ENCODE measurements at places on chromosomes 11 and 22.

DNA sequence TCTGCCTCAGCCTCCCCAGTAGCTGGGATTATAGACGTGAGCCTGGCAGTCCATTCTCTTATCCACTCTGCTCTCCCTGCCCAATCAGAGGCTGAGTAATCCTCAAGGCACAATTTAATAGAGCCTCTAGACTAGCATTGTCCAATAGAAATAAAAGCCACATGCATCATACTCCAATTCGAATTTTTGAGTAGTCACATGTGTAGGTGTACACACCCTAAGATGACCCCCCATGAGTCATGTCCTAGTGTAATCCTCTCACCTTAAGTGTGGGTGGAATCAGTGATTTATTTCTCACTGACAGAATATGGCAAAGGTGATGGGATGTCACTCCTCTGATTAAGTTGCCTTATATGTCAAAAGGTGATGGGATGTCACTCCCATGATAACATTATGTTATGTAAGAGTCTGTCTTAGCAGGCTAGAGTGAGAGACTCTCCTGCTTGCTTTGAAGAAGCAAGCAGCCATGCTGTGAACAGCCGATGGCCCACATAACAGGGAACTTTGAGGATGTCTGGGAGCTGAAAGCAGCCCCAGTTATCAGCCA lies 61.3 kb downstream of the MN1 start:
- DNase-seq: no peak

GRCh38 chr11:75503531-75504099 lies 22.1 kb downstream of the GDPD5 start:
- DNase-seq: peak; percentile 97

GRCh38 chr11:107180236-107180635 lies 162.0 kb upstream of the GUCY1A2 start:
- DNase-seq: no peak

GRCh38 chr11:118046051-118046963 lies 30.6 kb upstream of the TMPRSS4 start:
- DNase-seq: no peak

DNA sequence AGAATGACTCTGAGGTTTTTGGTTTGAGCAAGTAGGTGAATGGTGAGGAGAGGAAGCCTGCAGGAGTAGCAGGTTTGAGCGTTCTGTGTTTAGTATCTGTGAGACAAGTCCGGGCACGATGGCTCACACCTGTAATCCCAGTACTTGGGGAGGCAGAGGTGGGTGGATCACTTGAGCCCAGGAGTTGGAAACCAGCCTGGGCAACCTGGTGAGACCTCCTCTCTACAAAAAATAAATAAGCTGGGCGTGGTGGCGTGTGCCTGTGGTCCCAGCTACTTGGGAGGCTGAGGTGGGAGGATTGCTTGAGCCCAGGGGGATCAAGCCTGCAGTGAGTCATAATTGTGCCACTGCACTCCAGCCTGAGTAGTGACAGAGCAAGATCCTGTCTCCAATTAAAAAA lies 9.7 kb upstream of the CENATAC start:
- peak; percentile 22 for DNase-seq

GRCh38 chr11:104169091-104169490 lies 5.1 kb upstream of the PDGFD start:
- DNase-seq: no peak

DNA sequence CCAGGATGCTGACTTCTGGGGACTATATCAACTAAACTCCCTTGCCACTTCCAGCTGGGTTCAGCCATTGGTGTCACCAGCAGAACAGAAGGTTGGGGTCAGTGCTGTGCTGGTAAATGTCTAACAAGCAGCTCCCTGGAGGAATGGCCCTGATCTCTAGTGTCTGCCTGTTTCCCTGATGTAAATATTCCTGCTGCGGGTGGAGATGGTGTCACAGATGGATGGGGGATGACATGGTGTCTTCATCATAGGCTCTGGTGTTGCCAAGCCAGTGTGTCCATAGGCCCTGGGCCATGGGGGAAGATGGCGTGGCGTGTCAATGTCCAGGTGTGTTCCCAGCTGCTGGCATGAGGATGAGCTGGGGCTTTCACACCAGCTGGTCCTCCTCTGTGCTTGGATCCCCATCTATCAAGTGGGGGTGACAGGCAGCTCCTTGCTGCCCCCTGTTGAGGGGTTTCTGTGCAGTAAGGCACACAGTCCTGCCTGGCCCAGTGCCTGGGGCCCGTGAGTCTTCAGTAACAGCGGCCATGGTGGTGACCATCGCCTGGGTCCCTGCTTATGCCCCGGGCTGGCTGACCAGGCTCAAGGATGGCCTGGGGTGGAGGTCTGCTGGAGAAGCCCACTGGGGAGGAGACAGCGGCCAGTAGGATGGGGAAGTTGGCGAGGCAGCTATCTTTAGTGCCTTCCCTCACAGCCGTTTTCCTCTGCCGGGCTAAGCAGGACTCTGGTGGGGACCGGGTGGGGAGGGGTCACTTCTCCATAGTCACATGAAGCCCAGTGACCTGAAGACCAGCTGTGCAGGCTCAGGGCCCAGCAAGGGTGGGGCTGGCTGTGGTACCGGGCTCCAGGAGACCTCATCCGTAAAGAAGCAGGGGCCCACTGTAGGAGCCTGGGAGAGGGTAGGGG lies 12.7 kb downstream of the RPL3 start:
- DNase-seq: peak; percentile 76

DNA sequence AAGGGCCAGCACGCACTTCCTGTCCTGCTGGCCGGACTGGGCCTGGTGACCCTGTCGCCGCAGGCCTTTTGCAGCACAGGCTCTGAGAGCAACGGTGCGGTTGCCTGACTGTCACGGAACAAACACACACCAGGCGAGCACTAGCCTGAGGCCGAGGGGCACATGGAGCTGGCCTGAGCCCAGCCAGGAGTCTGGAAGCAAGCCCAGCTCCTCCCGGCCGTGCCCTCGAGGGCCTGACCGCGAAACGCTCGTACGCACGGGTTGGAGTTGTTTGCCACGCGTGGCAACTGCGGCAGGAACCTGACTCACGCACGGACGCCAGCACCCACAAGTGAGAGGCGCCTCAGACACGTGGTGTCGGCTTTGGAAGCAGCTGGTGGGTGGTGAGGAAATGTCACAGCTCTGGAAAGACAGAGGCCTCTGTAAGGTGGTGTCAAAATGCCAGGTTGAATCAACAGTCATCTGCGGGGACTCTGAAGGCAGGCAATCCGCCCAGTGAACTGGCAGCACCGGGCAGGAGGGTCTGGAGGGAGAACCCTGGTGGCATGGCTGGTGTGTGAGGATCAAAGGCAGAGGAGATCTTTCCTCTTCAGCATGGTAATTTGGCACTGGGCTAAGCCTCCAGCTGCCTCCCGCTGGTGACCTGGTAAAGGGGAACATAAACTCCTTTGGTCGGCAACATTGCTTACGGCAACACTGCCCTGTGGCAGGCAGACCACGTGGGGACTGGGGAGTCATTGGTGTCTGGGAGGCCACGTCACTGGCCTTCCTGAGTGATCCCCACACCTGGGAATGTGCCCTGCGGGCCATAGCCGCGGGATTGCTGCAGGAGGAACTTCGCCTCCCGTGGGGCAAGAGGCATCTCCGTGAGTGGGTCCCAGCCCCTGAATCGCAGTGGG lies 15.3 kb upstream of the IL17REL start:
- no peak for DNase-seq

DNA sequence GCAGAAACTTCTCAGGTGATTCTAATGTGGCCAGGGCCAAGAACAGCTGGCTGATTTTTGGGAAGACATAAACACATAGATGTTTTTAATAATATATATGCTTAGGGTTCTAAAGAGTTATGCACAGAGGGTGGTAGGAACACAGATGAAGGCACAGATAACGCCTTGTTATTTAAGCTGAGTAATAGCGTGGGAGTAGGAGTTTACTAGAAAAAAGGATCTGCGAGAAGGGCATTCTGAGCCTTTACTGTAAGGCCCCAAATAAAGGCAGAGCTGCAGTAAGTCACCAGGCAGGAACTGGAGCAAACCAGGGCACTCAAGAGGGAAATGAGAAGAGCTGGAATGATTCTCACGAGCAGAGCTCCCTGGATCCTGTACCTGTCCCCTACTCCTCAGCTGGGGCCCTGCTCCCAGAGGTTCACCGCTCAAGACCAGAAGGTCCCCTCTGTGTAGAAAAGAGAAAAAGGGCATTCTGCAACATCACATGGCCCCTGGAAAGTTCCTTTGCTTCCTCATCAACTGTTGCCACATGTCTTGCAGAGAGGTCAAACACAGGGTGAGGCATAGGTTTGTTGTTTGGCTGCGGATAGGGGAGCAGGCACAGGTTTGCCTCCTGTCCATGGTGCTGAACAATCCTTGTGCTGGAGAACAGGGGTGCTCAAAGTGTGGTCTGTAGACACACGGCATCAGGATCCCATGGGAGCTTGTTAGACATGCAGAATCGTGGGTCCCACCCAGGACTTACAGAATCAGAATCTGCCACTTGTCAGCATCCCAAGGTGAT lies 125.7 kb downstream of the TENM4 start:
- no peak for DNase-seq

GRCh38 chr11:67732045-67732787 lies 57.8 kb upstream of the ALDH3B2 start:
- DNase-seq: no peak

DNA sequence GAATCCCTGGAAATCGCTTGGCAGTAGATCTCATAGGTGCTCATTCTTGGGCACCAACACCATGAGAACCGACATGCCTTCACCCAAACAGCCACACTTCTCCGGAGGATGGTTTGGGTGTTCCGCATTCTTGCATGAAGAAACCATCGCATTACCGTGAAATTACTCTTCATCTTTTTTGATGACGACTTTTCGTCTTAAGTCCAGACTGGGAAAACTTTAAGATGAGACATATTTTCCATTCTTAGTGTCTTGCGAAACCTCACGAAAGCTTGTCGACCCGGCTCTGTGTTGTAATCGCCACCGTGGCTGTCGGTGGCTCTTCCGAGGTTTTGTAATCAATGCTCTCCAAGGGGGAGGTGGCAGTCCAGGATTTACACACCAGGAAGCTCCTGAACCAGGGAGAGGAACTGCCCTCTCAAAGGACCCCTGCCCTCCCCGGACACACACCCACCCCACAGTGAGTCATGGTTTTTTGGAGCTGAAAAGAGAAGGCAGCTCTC lies 1.7 kb downstream of the TOM1 start:
- DNase-seq: no peak

DNA sequence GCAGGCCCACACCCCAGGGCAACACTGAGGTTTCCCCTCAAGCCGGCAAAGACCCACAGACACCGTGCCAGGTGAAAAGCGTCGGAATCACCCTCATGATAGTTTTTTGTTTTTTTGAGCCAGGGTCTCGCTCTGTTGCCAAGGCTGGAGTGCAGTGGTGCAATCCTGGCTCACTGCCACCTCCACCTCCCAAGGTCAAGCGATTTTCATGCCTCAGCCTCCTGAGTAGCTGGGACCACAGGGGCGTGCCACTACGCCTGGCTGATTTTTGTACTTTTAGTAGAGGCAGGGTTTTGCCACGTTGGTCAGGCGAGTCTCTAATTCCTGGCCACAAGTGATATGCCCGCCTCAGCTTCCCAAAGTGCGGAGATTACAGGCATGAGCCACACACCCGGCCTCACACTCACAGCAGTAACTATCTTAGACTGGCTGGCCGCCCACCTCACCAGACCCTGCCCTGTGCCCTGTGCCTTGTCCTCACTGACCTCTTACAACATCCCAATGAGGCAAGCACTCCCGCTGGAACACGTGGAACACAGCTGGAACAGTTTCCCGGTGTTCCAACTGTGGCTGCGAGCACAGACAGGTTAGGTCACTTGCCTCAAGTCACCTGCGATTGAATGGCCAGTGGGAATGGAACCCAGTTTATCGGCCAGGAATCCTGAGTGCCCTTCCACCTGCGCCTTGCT lies 21.1 kb downstream of the LRRC10B start:
- no peak for DNase-seq

DNA sequence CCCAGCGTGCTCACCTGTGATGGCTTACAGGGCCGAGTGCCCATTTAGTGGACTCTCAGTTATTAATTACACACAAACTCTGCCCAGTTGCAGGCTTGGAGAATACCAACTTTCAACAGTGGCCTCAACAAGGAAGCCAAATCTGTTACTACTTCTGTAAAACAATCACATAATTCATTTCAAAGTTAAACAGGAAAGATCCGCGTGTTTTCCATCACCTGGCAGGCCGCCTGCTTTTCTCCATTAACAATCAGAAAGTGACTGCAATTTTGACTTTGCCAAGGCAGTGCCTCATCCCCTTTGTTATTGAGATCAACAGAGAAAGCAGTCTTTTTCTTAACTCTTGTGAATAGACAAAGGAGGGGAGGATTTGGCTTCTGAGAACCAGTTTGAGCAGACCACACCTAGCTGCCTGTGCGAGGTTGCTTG lies 77.7 kb downstream of the BARX2 start:
- DNase-seq: no peak

- no peak for DNase-seq
These were observed 303.1 kb upstream of the CHORDC1 start for GRCh38 chr11:90525962-90526361.

DNA sequence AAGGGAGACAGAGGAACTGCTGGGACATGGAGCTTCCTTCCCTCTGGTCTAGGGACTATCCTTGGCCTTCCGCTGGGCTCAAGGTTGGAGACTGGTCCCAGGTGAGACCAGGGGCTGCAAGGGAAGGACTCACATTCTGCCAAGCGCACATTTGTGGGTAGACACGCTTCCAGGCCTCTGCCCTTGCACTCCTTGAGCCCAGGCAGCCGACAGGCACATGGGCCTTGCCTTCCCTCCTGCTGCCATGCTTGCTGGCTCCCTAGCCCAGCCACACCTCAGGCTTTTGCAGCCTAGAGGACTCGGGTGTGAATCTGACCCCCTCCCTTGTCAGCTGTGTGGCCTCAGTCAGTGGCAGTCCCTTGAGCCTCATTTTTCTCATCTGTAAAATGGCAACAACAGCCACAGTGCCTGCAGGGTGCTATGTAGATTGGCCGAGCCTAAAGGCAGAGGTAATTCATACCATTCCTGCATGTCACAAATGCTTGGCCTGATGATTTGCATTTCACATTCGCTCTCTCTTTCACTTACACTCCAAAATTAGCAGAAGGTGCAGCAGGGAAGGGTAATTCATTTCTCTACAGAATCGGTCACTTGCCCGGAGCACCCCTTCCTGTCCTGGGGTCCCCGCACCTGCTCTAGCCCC lies 57.6 kb upstream of the NECTIN1 start:
- no peak for DNase-seq

DNA sequence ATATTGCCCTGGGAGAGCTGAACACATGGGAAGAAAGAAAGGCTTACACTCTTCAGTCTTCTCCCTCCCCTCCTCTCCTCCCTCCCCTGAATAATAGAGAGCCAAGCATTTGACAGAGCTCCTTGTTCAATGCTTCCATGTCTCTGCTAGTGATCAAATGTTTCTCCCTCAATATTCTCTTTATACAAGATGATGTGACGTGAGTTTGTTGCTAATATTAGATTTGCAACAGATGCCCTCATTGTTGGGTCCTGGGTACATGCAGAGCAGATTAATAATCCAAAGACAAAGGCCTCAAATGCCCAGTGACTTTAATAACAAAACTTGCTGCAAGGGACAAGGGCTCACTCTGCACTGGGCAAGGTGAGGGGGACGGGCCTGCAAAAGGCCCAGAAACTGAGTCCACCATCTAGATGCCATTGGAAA lies 7.1 kb upstream of the ENDOD1 start:
- no peak for DNase-seq

GRCh38 chr22:27348634-27349033 lies 452.9 kb downstream of the MN1 start:
- no peak for DNase-seq

GRCh38 chr11:42593441-42593840 lies 718.4 kb upstream of the API5 start:
- DNase-seq: no peak

GRCh38 chr22:40660730-40661129 lies 18.6 kb upstream of the MCHR1 start:
- DNase-seq: no peak

Data from WERI-Rb-1 (cell line).